ENCODE measurements at places on chromosomes 12 and 14.
A peak's percentile ranks its signal among the peaks of the same experiment; 100 is the strongest.

DNA sequence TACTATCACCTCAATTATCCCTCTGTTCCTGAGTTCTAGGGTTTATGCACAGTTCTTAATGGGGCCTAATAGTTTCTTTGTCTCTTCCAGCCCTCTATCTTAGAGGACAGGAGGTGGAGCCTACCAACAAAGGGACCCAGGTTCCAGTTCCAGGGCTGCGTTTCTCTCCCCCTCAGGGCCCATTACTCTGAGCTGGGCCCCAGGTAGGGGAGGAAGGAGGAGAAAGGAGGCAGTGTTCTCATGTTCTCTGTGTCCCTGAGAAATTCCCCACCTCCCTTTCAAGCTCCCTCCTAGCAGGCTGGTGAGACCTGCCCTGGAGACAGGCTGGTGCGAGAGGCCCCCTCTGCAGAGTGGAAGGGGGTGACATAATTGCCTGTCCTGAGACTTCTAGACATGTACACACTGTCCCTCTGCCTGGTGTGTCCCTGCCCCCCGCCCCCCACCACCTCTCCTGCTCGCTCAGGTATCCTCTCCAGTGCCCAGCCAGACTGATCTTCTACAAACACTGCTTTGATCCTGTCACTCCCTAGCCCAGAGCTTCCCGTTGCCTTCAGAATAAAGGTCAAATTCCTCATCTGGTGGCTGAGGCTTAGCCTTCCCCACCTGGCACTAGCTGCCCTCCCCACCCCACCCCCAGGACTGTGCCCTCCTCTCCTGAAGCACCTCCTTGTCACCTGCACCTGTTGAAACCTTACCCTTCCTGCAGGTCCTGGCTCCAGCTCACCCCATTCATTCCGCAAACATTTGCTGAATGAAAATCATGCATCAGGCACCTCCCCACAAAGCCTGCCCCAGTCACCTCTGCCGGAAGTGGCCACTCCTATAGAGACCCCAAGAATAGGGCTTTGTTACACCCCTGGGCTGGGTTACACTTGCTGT is 21.1 kb upstream of the KRT8 start:
- no peak for DNase-seq

DNA sequence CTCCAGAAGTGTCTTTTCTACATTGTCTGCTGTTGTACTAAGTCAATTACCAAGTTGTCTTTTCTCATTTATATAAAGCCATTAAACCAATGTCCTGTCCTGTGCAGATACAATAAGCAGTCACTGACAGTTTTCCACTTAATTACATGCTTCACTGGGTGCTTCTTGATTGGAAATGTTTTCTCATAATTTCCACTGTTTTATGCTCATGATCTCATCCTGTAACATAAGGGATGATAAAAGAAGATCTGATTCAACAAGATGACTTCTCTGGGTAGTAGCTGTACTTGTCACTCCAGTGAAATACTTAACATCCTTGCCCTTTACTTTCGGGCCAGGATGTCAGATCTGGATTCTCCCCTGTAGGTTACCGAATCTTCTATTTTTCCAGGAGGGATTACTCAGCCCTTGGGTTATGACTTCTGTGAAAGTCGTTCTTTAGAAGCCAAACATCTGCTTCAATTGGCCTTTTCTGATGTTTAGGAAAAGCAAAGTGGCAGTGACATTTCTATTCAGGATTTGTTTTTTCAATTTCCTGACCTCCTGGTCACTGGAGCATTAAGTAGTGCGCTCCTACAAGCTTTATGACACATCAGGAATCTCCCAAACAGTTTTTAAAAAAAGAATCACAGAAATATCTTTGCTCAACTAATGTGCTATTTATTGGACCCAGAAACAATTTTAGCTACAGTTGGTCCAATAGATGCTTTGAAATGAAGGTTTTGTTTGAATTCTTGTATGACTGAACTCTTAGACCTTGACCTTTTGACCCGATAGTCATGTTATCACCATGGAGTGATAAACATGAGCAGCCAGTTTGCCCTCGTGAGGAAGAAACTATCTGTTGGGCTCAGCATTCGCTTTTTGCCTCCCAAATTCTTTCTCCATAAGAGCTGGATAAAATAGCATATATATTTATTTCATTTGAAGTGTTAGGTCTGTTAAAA is 234.5 kb upstream of the SSTR1 start:
- no peak for DNase-seq

- DNase-seq = no peak
These were observed 261.4 kb downstream of the TTC8 start for GRCh38 chr14:89085737-89086382.

DNA sequence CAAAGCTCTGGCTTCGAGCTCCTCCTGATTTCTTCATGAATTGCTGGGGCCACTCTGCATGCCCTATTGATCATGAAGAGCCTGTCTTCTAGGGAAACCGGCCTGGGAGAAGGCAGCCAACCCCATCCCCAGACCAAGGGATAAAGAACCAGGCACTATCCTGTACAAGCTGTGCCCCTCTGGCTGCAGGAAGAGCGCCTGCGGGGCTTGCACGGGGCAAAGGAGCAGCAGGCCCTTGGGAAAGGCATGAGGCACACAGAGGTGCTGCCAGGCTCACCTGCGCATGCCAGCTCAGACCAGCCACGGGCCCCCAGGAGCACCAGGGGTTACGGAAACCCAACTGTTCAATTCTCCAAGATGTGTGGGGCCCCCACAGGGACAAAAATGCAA is 2.1 kb downstream of the ITPK1 start:
- no peak for DNase-seq

DNA sequence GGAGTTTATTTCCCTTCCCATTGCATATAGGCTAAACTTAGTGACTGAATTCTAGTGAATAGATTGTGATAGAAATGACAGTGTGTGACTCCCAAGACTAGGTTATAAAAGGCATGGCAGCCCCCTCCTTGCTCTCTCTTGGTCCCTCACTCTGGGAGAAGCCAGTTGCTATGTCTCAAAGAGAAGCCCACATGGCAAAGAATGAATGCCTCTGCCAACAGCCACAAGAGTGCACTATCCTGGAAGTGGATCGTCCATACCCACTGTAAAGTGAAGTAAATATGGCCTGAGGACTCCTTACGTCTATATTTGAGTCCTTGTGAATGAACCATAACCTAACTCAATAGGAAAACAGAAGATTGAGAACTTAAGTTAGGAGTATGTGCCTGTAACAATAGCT is 35.4 kb upstream of the HMGA2 start:
- no peak for DNase-seq

DNA sequence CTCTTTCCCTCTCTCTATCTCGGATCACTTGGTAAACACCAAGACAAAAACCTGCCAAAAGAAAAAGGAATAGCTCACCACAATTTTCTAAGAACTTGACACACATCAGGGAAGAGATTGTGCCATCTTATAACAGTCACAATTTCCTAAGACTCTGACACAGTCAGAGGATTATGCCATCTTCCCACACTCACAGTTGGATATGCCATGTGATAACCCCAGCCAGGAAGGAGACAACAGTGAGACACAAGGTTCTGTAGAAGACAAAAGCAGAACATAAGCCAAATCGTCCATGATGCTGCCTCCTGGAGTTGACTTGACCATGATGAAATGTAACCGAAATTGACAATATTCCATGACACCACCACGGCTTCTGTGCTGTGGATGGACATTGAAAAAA is 2.8 kb upstream of the CLEC9A start:
- DNase-seq = no peak

DNA sequence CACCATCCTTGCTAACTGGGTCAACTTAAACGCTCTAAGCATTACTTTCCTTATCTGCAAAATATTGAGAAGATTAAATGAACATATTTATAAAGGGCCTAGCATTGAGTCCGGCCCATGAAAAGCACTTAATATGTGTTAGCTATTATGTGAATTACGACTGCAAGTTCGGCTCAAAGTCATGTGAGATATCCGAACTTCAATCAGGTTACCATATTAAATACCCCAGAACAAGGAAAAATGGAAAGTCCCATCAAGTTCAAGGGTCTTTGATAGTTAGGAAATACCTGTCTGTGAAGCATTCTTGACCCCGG is 487 bp upstream of the NRDE2 start:
- no peak for DNase-seq

- no peak for DNase-seq
These were observed 289.5 kb downstream of the TMEM132D start for GRCh38 chr12:129614221-129614885.

- DNase-seq = no peak
These were observed 456.7 kb downstream of the SLC16A7 start for GRCh38 chr12:60052483-60052882.

GRCh38 chr12:70985850-70986249 is 65.3 kb upstream of the PTPRR start:
- no peak for DNase-seq

GRCh38 chr14:105547741-105548169 is 21.4 kb downstream of the TMEM121 start:
- no peak for DNase-seq

GRCh38 chr12:2764398-2764797 is 30.4 kb upstream of the FKBP4 start:
- DNase-seq = no peak

DNA sequence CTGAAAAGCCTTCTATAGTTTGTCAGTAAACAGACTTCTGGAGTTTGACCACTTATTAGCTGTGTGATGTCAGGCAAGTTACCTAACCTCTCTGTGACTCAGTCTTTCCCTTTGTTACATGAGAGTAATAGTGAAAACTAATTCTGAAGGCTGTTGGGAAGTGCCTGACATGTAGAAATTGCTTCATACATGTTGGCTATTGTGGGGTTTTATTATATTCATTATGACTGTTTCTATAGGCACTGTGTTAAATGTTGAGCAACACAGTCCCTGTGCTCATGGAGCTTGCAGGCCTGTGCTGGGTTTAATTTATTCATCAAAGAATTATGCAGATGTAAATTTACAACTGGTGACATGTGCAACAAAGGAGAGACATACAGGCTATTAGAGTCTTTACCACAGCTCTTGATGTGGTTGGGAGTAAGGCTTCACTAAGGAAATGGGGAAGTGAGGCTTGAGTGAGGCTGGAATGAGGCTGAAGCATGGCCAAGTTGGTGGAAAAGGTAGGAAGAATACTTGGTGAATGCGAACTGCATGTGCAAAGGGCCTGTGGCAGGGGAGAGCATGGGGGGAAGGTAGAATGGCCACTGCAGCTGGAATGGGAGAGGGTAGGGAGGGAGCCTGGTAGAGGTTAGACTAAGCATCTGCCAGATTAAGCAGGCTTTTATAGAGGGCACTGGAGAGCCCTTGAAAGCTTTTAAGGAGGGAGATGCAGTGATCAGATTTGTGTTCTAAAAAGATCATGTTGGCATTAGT is 236.4 kb upstream of the CRY1 start:
- no peak for DNase-seq

DNA sequence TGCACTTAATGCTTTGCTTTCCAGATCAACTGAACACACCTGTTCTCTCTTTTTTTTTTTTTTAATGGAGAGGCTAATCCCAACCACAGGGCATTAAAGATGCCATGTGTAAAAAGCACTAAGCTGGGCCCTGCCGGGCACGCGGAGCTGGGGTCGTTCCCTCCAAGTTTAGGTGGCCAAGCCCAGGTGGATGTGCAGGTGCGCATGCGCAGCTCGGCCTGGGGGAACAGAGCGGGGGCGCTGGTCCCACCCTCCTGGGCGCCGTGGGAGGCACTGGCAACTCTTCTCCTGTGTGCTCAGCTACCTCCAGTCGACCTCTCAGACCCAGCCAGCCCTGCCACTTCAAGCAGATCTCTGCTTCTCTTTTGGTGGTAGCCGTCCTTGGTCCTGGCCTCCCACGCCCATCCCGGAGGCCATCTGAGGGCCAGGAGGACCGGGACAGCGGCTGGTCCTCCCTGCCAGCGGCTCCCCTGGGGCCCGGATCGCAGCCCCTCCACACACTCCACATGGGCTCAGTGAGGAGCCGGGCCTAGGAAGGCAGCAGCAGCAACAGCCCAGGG is 679.3 kb downstream of the BCL11B start:
- DNase-seq = no peak

- DNase-seq = no peak
These were observed 14.4 kb upstream of the POLR3B start for GRCh38 chr12:106343214-106343528.

GRCh38 chr14:93645200-93645599 is 143.1 kb downstream of the PRIMA1 start:
- DNase-seq = no peak

GRCh38 chr12:128387811-128388422 is 120.9 kb downstream of the TMEM132C start:
- DNase-seq = peak; percentile 56

DNA sequence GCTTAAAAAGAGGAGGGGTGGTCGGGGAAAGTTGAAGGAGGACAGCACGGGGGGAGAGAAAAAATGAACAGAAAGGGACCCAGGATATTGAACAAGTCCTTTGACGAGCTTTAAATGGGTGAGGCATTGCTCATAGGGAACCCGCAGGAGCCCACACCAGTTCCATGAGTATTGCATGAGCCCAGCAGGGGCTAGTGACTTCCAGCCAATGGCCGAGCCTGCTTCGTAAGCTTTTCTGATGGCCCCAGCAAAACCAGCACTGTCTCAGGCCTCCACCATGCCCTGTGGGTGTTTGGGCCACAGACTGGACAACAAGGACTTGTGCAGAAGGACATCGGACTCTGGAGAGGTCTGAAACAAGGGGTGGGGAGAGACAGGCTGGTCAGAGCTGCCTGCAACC is 109.5 kb downstream of the ZFP36L1 start:
- no peak for DNase-seq

- DNase-seq = no peak
These were observed 89.8 kb upstream of the LRIG3 start for GRCh38 chr12:59010118-59010517.

GRCh38 chr14:59199205-59199604 is 10.7 kb downstream of the DAAM1 start:
- no peak for DNase-seq

GRCh38 chr14:65414961-65415589 is 2.5 kb downstream of the FUT8 start:
- DNase-seq = peak; percentile 37

DNA sequence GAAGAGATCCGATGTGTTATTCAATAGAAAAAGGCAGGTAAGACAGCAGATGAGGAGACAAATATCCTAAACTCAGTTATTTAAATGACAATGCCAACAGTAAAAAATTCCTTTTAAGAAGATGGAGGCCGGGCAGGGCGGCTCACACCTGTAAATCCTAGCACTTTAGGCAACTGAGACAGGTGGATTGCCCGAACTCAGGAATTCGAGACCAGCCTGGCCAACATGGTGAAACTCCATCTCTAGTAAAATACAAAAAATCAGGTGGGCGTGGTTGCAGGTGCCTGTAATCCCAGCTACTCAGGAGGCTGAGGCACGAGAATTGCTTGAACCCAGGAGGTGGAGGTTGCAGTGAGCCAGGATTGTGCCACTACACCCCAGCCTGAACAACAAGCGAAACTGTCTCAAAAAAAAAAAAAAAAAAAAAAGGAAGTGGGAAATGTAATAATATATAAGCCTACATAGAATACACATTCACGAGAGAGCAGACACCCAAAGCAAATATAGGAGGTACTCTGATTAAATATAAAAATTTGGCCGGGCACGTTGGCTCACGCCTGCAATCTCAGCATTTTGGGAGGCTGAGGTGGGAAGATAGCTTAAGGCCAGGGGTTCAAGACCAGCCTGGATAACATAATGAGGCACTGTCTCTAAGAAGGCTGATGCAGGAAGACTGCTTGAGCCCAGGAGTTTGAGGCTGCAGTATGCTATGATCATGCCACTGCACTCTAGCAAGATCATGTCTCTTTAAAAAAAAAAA is 19.0 kb downstream of the CORO1C start:
- DNase-seq = no peak
